ENCODE measurements at places on chromosomes 11 and 22.

DNA sequence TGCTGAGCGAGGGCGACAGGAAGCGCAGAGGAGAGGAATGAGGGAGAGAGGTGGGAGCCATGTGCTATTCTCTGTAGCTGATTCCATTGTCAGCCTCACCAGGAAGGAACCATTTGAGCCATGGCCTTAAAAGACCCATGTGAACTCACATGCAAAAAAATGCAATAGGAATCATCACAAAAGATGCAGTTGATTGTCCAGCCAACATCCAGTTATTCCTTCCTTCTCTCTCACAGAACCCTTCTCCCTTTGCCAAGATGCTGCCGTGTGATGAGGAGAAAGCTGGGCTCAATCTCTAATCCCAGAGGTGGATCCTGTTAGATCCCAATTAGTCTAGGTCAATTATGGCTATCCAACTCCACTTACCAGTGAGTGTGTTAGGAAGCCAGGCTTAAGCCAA, 58.2 kb upstream of the RRAS2 start:
- no peak for DNase-seq

GRCh38 chr11:106553304-106553703, 465.0 kb downstream of the GUCY1A2 start:
- no peak for DNase-seq

GRCh38 chr11:116199182-116199581, 573.6 kb downstream of the BUD13 start:
- no peak for DNase-seq

- no peak for DNase-seq
These were observed 2.8 kb downstream of the EHD1 start for GRCh38 chr11:64875369-64876228.

- DNase-seq: peak; percentile 40
These were observed 48.1 kb downstream of the CYTH4 start for GRCh38 chr22:37330200-37331033.

GRCh38 chr22:35842519-35842913, 124.8 kb downstream of the APOL5 start:
- no peak for DNase-seq

- DNase-seq: no peak
These were observed 790.1 kb upstream of the CNTN5 start for GRCh38 chr11:98230678-98231077.

GRCh38 chr11:128664317-128664716, 29.6 kb upstream of the FLI1 start:
- no peak for DNase-seq

DNA sequence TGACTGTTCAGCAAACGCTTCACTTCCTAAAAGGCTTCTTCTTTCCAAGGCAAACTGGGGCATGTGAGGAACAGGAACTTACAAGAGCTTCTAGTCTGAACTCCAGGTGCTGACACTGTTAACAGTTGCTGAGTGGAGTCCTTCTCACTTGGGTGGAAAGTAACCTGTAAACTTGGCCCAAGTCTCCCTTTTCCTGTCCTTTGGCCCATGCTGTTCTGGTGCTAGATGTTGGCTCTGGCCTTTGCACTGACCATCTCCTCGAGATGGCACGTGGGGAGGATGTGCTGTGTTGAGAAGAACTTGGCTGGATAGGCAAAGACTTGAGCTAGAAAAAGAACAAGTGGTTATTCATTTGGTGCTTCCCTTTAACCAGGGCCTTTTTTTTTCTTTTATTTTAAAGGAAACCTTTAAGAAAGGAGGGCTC, 53.6 kb downstream of the PTPRJ start:
- DNase-seq: no peak

- no peak for DNase-seq
These were observed 16.1 kb downstream of the TMEM25 start for GRCh38 chr11:118547132-118547531.

GRCh38 chr11:20881328-20882079, 212.1 kb downstream of the NELL1 start:
- DNase-seq: no peak

GRCh38 chr11:126808296-126808695, 192.3 kb downstream of the KIRREL3 start:
- DNase-seq: no peak

- DNase-seq: no peak
These were observed 42.4 kb upstream of the NAV2 start for GRCh38 chr11:19670030-19670791.

DNA sequence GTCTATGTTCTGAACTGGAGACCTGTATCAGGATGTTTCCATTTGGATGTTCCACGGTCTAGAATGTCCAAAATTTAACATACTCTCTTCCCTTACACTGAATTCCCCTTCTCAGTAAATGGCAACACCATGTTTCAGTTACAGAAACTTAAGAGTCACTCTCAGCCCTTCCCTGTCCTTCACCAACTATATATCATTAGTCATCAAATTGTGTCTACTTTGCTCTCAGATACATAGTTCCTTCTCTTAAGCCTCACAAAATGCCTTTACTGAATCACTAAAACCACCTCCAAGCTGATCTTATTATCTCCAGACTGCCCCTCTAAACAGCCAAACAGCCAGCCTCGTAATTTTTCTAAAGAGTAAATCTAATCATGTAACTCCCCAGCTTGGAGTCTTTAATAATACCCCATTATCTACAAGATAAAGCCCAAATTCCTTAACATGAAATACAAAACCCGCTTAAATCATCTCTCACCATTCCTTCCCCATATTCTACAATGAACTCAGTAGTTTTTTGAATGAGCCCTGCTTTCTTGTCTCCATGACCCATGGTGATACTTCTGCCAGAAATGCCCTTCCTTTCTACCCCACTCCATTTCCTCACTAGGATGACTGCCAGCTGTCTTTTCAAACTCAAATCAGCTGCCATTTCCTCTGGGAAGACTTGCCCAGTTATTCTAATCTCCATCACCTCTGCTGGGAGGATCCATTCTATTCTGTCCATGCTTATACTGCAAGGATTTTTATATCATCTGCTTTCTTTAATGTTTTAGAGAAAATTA, 102.7 kb upstream of the ARHGAP42 start:
- no peak for DNase-seq

DNA sequence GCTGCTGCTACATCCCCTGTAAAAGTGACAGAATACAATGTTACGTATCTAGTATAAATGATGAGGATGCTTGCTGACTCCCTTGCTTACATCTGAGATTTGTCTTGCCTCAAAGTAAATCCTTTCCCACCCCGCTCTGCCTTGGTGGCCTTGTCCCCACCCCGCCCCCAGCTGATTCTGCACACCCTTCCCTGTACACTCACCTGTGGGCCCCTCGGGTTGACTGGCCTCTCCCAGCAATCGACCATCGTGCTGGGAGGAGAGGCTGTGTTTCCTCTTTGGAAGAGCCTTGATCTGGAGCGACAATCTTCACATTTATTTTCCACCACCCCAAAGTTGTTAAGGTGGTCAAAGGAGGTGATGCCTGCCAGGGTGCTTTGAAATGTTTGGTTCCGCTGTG, 249.4 kb downstream of the TBC1D22A start:
- DNase-seq: no peak

GRCh38 chr11:88695689-88696414, 358.3 kb upstream of the CTSC start:
- no peak for DNase-seq

GRCh38 chr11:19173964-19174638, 27.7 kb downstream of the CSRP3 start:
- no peak for DNase-seq
